ENCODE measurements at places on chromosomes 13 and 19.
A peak's percentile ranks its signal among the peaks of the same experiment; 100 is the strongest.

- H3K27ac ChIP-seq = no peak overlapping the region
- H3K4me1 ChIP-seq = no peaks in the 10 kb centered on the region
- peaks cover 68% of the 10 kb centered on the region for H3K36me3 ChIP-seq
- H3K27me3 ChIP-seq = no peaks in the 10 kb centered on the region
Measured at GRCh38 chr19:38709671-38710415, 34.4 kb downstream of the CAPN12 start.

DNA sequence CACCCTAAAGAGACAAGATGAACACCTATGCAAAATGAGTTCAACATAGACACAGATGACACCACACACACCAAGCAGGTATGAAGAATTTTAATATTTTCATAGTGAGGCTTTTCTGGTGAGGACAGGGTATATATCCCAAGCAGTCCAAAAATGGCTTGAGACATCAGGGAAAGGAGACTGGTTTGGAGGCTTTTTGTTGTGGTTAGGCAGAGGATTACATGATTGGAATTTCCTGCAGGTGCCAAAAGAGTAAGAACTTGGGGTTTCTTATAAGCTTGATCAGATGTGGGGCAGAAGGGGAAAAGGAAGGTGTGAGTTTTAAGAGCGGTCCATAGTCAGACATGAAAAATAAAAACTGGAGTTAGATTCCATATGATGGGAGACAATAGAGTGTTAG lies 420.8 kb upstream of the SLITRK1 start:
- no peak overlapping the region for H3K27ac ChIP-seq
- H3K36me3 ChIP-seq = no peaks in the 10 kb centered on the region
- H3K27me3 ChIP-seq = no peaks in the 10 kb centered on the region
- no peaks in the 10 kb centered on the region for H3K4me1 ChIP-seq

GRCh38 chr13:24353736-24354135 lies 44.4 kb downstream of the C1QTNF9 start:
- H3K27me3 ChIP-seq = no peaks in the 10 kb centered on the region
- H3K4me1 ChIP-seq = no peaks in the 10 kb centered on the region
- H3K36me3 ChIP-seq = no peaks in the 10 kb centered on the region

GRCh38 chr13:94431574-94431973 lies 47.9 kb downstream of the DCT start:
- peaks cover 4% of the 10 kb centered on the region for H3K4me1 ChIP-seq
- no peak overlapping the region for H3K27ac ChIP-seq
- peaks cover 2% of the 10 kb centered on the region for H3K27me3 ChIP-seq
- H3K4me3 ChIP-seq = no peak overlapping the region

DNA sequence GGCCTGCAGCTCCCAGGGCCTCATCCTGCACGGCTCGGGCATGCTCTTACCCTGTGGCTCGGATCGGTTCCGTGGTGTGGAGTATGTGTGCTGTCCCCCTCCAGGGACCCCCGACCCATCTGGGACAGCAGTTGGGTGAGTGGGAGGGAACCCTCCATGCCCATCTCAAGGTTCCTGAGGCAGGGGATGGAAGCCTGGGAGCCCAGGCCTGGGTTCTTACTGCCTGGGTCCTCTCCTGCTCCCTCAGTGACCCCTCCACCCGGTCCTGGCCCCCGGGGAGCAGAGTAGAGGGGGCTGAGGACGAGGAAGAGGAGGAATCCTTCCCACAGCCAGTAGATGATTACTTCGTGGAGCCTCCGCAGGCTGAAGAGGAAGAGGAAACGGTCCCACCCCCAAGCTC lies 3.2 kb downstream of the APLP1 start:
- no peak overlapping the region for H3K4me3 ChIP-seq
- DNase-seq = no peak
- peaks cover 22% of the 10 kb centered on the region for H3K27me3 ChIP-seq
- no peak overlapping the region for H3K27ac ChIP-seq

- DNase-seq = no peak
- H3K4me1 ChIP-seq = no peaks in the 10 kb centered on the region
- H3K27ac ChIP-seq = no peak overlapping the region
- H3K36me3 ChIP-seq = no peaks in the 10 kb centered on the region
Measured at GRCh38 chr19:31100206-31100590, 249.0 kb downstream of the TSHZ3 start.

DNA sequence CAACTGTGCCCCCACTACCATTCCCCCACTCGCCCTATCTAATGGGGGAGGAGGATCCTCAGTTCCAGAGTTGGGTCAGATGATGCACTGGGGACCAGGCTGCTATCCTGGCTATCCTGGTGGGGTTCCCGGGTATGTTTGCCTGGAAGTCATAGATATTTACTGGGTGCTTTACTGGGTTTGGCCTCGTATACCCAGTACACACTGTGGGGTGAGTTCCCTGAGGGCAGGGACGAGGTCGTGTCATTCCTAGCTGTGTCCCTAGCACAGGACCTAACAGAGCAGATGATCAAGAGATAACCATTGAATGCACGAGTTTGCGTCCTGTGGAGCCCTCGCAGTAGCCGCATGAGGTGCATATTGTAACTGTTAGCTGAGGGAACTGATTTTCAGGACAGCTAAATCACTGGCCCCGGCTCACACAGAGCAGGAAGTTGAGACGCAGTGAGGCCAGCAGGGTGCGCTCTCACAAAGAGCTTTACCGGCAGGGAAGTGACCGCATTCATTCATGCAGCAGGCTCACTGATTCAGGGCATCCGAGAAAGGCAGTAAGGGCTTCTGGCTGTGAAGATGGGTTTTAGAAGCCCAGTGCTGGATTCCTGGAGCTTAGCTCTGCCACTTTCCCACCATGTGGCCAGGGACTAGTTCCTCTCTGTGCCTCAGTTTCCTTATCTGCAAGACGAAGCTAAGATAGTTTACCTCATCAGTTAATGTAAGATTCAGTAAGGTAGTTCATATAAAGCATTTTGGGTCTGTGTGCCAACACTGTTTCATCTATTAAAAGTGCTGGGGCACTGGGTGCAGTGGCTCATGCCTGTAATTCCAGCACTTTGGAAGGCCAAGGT lies 6.0 kb downstream of the RUVBL2 start:
- peak; percentile 80 for DNase-seq
- H3K4me1 ChIP-seq = peaks cover 29% of the 10 kb centered on the region
- H3K4me3 ChIP-seq = no peak overlapping the region
- peak overlapping the region; percentile 19 for H3K27ac ChIP-seq

GRCh38 chr19:42111811-42112210 lies 20.4 kb downstream of the POU2F2 start:
- H3K4me1 ChIP-seq = peaks cover 28% of the 10 kb centered on the region
- H3K27ac ChIP-seq = no peak overlapping the region
- no peak overlapping the region for H3K4me3 ChIP-seq
- H3K36me3 ChIP-seq = peaks cover 30% of the 10 kb centered on the region
- no peaks in the 10 kb centered on the region for H3K27me3 ChIP-seq

GRCh38 chr13:83536941-83537340 lies 345.3 kb downstream of the SLITRK1 start:
- no peaks in the 10 kb centered on the region for H3K36me3 ChIP-seq
- no peak for DNase-seq
- H3K27ac ChIP-seq = no peak overlapping the region
- H3K27me3 ChIP-seq = no peaks in the 10 kb centered on the region

DNA sequence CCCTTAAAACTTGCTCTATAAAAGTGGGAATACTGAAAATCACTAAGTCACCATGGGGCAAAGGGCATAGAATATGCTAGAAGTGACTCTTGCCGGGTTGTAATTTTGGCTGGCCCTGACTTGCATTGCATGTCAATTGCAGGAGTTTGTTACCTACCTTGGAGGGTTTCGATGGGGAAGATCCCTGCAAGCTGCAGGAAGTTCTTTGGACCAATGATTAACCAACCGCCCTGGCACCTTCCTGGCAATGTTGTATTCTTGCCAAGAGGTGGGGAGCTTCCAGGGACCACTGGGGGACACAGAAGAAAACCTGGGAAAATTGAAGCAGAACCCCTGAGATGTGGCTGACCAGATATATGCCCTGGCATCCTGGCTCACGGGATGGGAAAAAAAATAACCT lies 235.8 kb downstream of the B3GLCT start:
- no peak for DNase-seq
- no peaks in the 10 kb centered on the region for H3K36me3 ChIP-seq
- no peak overlapping the region for H3K4me3 ChIP-seq
- H3K27me3 ChIP-seq = peaks cover 23% of the 10 kb centered on the region

DNA sequence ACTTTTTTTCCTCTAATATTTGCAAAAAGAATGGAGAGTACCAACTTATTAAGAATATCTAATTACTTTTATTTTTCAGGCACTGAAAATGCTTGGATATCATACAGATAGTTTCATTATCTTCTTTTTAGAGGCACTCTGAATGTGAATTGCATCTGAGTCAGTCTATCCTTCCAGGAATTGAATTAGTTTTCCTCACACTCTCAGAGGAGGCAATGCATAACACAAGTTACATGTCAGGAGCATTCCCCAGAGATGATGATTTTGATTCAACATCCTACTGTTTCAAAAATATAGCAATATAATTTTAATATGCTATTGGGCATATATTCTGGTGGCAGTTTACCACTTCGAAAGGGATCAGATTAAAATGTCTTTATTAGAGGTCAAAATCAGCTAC lies 1315.4 kb downstream of the PCDH9 start:
- no peak overlapping the region for H3K4me3 ChIP-seq
- no peak for DNase-seq
- no peaks in the 10 kb centered on the region for H3K27me3 ChIP-seq
- H3K36me3 ChIP-seq = no peaks in the 10 kb centered on the region
- no peaks in the 10 kb centered on the region for H3K4me1 ChIP-seq
- H3K27ac ChIP-seq = no peak overlapping the region

DNA sequence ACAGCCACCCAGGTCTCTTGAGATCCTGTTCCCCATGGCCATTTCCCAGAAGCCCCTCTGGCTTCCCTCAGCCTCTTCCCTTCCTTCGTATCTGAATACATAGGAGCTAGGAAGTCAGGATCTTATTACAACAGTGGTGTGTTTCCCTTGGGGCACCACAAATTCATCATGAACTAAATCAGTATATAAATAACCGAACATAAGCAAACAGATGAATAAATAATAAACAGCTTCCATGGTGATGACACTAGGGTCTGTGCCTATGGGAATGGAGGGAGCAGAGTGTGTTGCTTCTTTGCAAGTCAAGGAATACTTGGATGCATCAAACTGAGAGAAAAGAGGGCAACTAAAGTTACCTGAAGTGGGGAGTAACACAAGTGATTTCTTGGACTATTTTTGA lies 527.6 kb downstream of the LMO7 start:
- H3K27ac ChIP-seq = no peak overlapping the region
- H3K27me3 ChIP-seq = no peaks in the 10 kb centered on the region
- no peaks in the 10 kb centered on the region for H3K36me3 ChIP-seq
- H3K4me1 ChIP-seq = no peaks in the 10 kb centered on the region
- no peak overlapping the region for H3K4me3 ChIP-seq

DNA sequence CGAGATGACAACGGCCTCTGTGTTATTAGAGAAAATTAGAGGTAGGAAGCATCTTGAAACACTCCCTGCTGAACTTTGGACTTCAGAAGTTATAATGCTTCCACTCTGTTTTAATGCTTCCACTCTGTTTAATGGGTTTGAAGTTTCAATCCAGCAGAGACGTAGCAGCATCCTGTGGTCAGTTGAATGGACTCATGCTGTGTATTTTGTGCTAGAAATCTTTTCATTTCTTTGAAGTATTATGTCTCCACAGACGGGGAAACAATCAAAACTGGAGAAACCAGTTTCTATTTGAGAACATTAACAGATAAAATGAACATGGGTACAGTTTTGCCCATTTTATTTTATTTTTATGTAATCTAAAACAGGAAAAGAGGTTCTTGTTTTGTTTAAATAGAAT lies 1736.2 kb downstream of the SLITRK5 start:
- no peak overlapping the region for H3K4me3 ChIP-seq
- no peaks in the 10 kb centered on the region for H3K27me3 ChIP-seq
- H3K36me3 ChIP-seq = no peaks in the 10 kb centered on the region
- H3K27ac ChIP-seq = no peak overlapping the region
- no peak for DNase-seq

DNA sequence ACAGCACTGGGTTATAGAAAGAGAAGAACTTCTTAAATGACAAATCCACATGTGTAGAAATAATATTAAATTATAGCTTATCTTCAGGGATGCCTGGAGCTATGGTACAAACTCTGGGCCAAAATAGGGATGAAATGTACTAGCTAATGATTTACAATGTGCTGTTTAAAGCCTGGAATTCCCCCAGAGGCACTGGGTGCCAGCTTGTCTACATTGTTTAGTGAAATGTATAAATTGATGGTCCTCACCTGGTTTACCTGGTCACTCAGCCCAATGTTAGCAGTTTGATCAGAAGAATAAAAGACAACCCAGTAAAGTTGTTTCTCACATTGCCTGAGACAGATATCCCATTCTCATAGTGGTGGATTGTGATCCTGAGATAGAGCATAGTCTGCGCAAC lies 597.2 kb downstream of the DIAPH3 start:
- H3K4me3 ChIP-seq = no peak overlapping the region
- H3K27ac ChIP-seq = no peak overlapping the region
- no peaks in the 10 kb centered on the region for H3K36me3 ChIP-seq
- peaks cover 2% of the 10 kb centered on the region for H3K27me3 ChIP-seq
- no peak for DNase-seq
- no peaks in the 10 kb centered on the region for H3K4me1 ChIP-seq

- DNase-seq = no peak
- H3K36me3 ChIP-seq = no peaks in the 10 kb centered on the region
- H3K4me1 ChIP-seq = no peaks in the 10 kb centered on the region
Measured at GRCh38 chr19:41847351-41848105, 2.7 kb downstream of the DMRTC2 start.

DNA sequence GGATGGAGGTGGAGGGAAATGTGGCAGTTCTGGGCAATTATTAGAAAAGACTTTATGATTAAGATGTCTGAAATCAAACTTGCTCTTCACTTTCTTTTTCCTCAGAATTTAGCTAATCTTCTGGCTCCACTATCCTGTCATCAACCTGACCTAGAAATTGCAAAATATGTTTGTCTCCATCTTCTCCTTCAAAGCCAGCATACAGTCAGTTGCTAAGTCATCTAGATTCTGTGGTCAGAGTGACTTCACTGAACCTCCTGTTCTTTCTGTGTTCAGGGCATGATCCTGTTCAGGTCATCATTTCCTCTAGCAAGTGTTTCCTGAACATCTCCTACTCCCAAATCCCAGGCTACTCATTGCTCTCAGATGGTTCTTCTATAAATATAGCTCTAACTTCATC lies 10.8 kb upstream of the CCNA1 start:
- peaks cover 33% of the 10 kb centered on the region for H3K4me1 ChIP-seq
- H3K27ac ChIP-seq = no peak overlapping the region
- peaks cover 31% of the 10 kb centered on the region for H3K27me3 ChIP-seq
- H3K36me3 ChIP-seq = no peaks in the 10 kb centered on the region
- DNase-seq = no peak

DNA sequence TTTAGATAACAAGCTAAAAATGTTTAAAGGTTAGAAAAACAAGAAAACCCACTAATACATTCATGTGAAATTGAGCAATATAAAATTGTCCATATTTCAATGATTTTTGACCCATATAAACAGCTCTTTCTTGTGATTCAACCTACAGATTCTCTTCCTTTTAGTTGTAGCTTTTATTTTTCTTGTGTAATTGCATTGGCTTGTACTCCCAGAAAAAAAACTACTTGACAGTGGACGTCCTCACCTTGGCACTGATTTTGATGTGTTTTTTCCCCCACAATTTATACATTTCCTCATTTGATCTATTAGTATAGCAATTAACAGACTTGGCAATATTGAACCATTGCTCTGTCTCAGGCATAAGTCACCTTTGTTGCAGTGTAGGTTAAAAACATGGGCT lies 4.7 kb downstream of the CCDC194 start:
- H3K27ac ChIP-seq = no peak overlapping the region
- H3K4me1 ChIP-seq = peaks cover 19% of the 10 kb centered on the region
- DNase-seq = no peak
- H3K27me3 ChIP-seq = peaks cover 27% of the 10 kb centered on the region

Data from activated CD4-positive, alpha-beta memory T cell treated with anti-CD3 and anti-CD28 coated beads, Interleukin-2, amount 10 ng/mL, durations not matched to agents 7 days and 5 days (primary cell).